CD4-positive, alpha-beta T cell treated with Interferon gamma for 1 hour (primary cell): ENCODE measurements at places on chromosomes 4 and X.

DNA sequence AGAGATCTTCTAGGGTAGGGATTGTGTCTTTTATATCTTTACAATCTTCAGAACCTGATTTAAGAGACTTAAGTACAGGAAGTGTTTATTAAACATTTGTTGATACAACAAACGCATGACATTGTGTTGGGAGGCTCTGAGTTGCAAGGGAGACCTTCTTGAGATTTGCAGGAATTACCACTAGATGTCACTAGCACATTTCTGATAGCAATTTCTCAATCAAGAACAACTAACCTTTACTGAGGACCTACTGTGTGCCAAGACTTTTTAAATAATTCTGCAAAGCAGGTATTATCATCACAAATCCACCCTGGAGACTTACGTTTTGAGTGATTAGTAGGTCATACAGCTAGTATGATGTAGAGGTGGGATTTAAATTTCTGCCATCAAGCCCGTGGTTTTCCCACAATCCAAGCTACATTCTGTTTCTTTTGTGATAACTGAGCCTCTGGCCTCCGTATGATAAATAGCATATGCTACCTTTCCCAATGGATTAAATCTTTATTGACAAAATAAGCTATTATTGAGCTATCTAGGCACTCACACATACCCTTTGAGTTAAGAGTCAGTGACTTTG is 986.0 kb downstream of the CCSER1 start:
- no peak for DNase-seq

- no peak for DNase-seq
Measured at GRCh38 chr4:94488670-94489069, 36.9 kb downstream of the PDLIM5 start.

DNA sequence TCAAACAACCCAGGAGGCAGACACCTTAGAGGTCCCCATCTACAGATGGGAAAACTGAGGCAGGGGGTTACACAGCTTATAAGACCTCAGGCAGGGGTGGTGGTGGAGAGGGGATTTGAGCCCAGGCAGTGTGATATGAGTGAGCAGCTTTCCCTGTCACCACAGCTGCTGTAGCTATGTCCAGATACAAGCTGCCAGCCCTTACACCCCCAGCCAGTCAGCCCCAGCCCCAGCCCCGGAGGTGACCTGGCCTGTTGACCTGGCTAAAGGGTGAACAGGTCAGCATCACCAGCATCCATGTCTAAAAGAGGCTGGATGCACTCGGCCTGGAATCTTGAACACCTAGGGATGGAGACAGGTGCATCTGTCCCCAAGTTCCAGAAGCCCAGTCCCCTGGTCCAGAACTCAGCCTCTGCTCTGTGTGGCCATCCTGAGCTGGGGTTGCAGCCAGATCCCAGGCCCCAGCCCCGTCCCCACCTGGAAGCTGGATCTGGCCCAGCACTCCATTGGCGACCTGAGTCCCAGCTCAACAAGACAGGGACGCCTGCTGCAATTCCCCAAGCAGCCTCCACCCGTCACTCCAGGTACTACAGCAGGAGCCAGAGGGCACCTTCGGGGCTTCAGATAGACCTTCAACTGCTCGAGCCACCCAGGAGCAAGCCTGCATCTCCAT is 89.5 kb downstream of the JAKMIP1 start:
- no peak for DNase-seq

DNA sequence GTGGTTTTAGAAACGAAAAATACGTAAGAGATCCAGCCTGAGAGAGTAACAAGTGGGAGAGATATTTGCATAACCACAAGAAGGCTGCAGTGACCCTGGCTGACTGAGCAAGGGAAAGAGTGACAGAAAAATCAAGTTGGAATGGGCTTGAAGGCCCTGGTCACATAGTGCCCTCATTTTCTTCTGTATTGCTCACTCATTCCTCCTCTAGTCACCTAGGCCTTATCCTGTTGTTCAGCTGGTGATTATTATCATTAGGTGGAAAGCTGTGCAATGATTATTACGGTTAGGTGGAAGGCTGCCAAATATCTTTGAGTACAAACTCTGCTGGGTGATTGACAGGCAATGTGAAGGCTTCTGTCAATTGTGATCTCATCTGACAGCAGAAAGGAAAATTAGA is 2384.1 kb downstream of the PCDH7 start:
- DNase-seq = no peak
